ENCODE measurements at places on chromosomes 7 and 10.

GRCh38 chr7:66255534-66256100, 50.5 kb downstream of the TPST1 start:
- no peak for DNase-seq

- DNase-seq, result no peak
Measured at GRCh38 chr10:98374217-98374985, 40.6 kb downstream of the PYROXD2 start.

GRCh38 chr10:66999762-67000545, 74.1 kb downstream of the LRRTM3 start:
- DNase-seq, result no peak

DNA sequence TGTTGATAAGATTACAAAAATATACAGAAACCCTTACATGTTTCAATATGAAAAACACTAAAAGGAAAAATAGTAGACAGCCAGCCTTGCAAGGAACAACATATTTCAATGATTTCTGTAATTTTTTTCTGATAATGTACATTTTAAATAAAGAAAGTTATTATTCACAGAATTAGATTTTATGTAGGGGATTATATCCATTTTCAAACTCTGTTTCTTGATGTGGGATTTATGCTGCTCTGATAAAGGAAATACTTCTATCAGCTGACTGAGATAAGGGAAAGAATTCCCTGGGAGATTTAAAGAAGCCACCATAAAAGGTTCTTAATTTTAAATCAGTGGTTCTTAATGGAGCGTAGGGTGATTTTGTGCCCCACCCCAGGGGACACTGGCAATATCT, 180.4 kb downstream of the ADAM12 start:
- DNase-seq, result no peak

DNA sequence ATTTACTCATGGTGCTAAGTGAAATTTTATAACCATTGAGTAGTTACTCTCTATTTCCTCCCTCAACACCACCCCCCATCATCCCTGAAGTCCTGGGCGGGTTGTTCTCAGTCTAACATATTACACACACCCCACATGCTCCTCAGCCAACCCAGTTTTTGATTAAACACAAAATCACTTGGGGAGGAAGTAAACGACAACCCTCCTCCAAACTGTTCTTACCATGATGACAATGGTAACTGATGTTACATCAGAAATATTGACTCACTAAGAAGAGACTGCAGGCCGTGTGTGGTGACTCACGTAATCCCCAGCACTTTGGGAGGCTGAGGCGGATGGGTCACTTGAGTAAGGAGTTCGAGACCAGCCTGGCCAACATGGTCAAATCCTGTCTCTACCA, 44.2 kb downstream of the RAB11FIP2 start:
- DNase-seq, result no peak

DNA sequence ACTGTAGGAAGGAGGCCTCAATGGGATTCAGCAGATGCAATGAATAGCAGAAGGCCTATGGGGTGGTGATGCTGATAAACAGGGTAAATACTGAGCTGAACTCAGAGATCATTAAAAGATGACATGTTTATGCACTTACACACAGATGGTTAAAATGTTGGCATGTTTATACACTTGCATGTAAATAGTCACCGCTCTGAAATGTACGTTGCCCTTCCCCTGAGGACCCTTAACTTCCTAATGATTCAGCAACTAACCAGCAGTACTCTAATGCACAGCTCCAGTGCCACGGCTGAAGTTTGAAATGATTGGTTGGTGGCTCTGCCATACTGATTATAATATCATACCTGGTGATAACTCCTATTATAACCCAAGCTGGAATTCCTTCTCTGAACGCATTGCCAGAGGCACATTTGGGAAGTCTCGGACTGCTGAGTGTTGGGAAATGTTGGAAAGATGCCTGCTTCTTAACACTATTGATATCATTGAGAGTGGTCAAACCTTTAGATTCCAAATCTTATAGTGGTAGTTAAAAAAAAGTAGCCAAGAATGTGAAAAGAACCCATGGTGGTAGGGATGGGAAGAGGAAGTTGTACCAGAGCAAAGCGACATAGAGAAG, 3.7 kb upstream of the CAV1 start:
- DNase-seq, result no peak

DNA sequence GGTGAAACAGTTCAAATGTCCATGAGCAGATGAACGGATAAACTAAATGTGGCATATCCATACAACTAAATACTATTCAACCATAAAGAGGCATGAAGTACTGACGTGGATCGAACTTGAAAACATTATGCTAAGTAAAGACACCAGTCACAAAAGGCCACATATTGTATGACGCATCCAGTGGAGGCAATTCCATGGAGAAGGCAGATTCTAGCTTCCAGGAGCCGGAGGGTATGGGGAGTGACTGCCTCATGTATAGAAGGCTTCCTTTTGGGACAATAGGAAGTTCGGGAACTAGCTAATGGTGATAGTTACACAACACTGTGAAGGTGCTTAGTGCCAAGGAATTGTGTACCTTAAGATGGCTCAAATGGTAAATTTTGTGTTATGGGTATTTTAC, 98.4 kb downstream of the VIPR2 start:
- DNase-seq, result no peak

- DNase-seq, result no peak
Measured at GRCh38 chr7:90669492-90669891, 73.4 kb downstream of the CDK14 start.

DNA sequence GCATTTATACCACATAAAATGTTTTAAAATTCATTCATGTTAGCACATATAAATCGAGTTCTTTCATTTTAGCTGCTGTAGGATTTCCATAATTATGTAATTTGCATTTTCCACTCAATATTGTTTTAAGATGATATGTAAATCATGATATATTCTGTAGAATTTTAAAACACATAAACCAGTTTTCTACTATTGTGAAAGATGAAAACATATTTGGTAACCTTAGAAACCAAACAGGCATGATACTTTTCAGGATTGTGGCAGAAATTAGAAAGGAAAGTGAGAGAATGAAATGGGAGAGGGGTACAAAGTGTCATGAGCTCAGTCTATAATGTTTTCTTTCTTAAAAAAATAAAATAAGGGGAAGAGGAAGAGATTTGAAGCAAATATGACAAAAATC, 269.3 kb downstream of the PPP1R3A start:
- no peak for DNase-seq

- no peak for DNase-seq
Measured at GRCh38 chr7:17166824-17167379, 131.6 kb upstream of the AHR start.

- no peak for DNase-seq
Measured at GRCh38 chr10:43395571-43396060, 13.4 kb downstream of the HNRNPF start.

- DNase-seq, result no peak
Measured at GRCh38 chr10:4069491-4069890, 284.5 kb upstream of the KLF6 start.

- no peak for DNase-seq
Measured at GRCh38 chr7:135877805-135878204, 99.4 kb downstream of the MTPN start.

DNA sequence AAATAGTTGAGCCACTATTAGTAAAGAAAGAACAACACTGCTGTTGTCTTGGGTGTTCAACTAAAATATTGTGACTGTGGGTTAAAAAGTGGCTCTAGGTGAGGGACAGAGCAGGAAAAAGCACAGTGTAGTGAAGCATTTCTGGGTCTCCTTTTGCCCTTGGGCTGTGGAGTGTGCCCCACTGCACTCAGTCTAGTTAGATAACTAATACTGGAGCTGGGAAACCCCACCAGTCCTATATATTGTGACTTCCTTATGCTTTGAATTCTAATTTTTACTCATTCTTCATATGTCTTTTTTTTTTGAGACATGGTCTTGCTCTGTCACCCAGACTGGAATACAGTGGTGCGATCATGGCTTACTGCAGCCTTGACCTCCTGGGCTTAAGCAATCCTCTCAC, 195.1 kb downstream of the EXOC4 start:
- no peak for DNase-seq

DNA sequence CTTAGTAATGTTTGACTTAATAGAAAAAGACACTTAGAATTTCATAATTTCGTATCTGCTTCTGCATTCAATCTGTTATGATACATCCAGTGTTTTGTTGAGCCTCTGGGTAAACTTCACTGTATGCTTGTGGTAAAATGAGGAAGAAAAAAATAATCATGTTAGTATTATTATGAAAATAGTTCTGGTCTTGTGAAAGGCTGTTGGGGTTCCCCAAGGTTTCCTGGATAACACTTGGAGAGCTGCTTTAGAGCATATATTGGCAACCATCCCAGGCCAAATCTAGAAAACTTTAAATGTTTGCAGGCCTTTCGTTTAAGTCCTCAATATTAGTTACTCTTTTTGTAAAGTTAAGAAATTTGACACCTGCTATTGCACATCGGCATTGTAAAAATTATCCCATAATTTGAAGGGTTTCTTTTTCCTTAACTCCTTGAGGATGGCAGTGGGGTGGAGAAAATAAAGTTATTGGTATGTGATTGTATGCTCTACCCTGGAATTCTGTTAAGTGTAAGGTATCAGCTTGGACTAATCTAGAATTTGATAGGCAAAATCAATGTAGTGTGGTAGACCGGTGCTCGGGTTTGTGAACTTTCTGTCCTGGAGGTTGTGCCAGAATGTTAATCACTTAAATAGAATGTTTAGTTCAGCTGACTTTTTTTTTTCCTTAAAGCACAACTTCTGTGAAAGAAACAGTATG, 54.5 kb downstream of the WAC start:
- no peak for DNase-seq

DNA sequence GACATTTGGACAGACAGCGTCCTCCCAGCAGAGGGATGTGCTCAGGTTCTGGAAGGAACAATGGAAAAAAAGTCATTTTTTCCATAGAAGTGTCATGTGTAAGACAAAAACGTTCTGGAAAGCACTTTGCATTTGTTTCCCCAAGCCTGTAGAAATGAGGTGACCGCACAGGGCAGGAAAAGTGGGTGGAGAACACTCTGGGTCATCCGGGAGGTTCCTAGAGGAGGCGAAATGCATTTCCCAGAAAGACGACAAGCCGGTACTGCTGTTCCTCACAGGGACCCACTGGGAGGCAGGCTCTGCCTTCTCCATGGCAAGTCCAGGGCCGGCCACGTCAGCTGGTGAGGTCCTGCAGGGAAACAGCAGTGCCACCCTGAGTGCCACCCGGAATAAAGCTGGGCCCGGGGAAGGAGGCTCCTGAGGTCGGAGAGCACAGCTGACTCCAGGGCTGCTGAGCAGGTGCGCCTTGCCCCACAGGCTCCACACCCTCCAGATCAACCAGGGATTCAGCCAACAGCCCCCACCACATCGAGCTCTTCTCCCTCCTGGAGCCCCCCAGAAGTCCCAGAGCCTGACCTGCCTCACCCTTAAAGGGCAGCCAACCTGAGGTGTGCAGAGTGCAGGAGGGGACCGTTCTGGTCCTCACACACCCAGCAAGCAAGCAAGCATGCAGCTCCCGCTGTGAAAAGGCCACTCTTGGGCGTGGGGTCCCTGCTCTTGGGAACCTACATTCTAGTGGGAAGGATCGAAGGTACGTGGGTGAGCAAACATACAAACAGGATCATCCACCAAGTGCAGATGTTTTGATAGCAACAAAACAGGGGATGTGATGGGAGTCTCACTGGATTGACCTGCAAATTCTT, 28.8 kb upstream of the INPP5A start:
- DNase-seq, result no peak

GRCh38 chr7:70237831-70238575, 639.7 kb downstream of the AUTS2 start:
- no peak for DNase-seq

GRCh38 chr7:70307544-70308106, 709.4 kb downstream of the AUTS2 start:
- DNase-seq, result no peak

DNA sequence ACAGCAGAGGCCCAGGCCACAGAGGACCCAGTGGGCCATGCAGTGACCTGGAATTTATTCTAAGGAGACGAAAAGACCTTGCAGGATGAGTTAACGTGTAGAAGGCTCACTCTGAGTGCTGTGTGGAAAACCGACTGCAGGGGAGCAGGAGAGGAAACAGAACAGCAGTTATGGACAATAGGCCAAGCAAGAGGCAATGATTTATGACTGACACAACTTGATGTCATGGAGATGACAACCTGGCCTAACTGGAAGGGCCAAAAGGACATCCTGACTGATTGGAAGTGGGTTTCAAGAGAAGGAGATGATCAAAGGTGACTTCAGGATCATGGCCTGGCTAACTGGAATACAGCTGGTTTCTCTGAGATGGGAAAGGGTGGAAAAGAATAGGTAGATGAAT, 70.2 kb upstream of the RAPGEF5 start:
- no peak for DNase-seq

- DNase-seq, result peak; percentile 22
Measured at GRCh38 chr10:110207011-110207804, at the start of gene MXI1. Gene MXI1, plus strand, starts transcription at chr10:110207605. Its CDS starts 204 bp downstream, at chr10:110207809.

- DNase-seq, result no peak
Measured at GRCh38 chr7:137091396-137091795, 222.9 kb downstream of the CHRM2 start.
